ENCODE measurements at places on chromosomes 3 and 15. TPM values are rescaled to one million over a fixed set of nuclear protein-coding genes. Genes with fewer than 3 reads are reported as not detected.

MOBP gene
- total RNA-seq: not detected

ZNF860 gene
- total RNA-seq: 0.10 TPM

AGBL1 gene
- 0.02 TPM for total RNA-seq

TBC1D2B gene
- total RNA-seq: 4.8 TPM

CISH gene
- 0.20 TPM for total RNA-seq

LARP6 gene
- 66.0 TPM for total RNA-seq

ADAMTS17 gene
- 0.15 TPM for total RNA-seq

TMEM266 gene
- total RNA-seq: not detected

CPNE9 gene
- total RNA-seq: not detected

LNP1 gene
- total RNA-seq: 3.1 TPM

STX19 gene
- not detected for total RNA-seq

AGTR1 gene
- total RNA-seq: 0.10 TPM

CPN2 gene
- not detected for total RNA-seq

- no peak for DNase-seq
Measured at GRCh38 chr3:87247430-87247773, 20.3 kb downstream of the CHMP2B start.

GRCh38 chr15:28082891-28083684 lies 16.0 kb downstream of the OCA2 start:
- DNase-seq: no peak

- DNase-seq: no peak
Measured at GRCh38 chr3:111846717-111847116, 12.3 kb upstream of the PHLDB2 start.

- DNase-seq: no peak
Measured at GRCh38 chr15:76793162-76793561, 112.0 kb downstream of the SCAPER start.

GRCh38 chr3:52880474-52880873 lies 16.9 kb downstream of the STIMATE start:
- DNase-seq: no peak

- no peak for DNase-seq
Measured at GRCh38 chr15:67750371-67750770, 74.9 kb upstream of the SKOR1 start.

- DNase-seq: no peak
Measured at GRCh38 chr15:48530528-48530927, 115.0 kb downstream of the FBN1 start.

GRCh38 chr15:39312984-39313383 lies 267.9 kb upstream of the THBS1 start:
- no peak for DNase-seq

DNA sequence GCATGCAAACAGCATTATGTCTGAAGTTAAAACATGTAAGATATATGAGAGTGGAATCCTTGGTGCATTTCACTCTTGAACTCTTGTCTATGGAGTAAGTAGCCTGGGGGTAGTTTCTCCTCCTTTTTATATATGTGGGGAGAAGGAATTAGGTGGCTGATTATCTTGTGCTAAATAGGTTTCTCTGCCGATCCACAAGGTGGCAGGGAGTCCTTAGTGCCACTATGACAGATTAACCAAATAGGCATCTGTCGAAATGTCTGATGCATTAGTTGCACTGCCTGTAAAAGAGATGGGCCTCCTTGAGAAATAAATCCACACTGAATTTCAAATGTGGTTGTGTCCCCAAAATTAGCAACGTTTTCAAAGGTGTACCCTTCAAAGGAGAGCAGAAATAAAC lies 170.1 kb downstream of the CNTN4 start:
- DNase-seq: no peak

GRCh38 chr15:91864664-91865063 lies 11.2 kb downstream of the SLCO3A1 start:
- DNase-seq: no peak

DNA sequence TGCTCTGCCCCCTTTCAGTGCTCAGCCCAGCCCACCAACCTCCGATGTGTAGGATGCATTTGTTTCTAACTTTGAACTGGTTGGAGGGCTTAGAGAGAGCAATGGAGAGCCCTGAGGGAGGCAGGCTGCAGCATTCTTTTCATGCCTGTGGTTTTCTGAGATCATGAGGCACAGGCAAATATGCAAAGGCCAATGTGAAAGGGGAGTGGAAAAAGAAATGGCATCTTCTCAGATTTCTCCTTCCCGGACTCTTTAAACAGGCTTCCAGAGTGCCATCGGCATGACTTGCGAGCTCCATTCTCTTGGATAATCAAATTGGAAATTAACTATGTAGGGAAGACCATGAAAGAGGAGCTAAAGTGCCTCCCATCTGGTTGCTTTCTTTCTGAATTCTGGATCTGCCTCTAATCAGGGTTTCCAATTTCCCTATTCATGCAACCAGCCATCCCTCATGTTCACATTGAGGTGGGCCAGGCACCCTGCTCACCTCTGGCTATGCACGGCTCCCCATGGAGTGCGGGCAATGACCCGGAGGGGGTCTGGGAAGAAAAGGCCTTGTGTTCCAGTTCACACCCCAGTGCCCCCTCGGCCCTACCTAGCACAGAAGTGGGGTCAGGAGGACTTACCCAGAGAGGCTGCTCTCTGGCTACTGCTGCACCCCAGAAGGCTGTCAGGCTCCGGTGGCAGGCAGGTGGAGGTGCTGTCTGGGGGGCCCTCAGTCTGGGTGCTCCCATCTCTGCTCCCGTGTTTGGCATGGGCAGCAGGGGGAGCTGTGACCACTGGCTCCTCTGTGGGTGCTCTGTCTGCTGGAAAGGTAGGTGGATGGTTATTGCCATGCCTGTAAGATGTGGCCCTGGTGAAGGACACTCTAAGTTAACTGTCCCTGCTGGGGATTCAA lies 16.1 kb downstream of the AMOTL2 start:
- DNase-seq: peak; percentile 61

DNA sequence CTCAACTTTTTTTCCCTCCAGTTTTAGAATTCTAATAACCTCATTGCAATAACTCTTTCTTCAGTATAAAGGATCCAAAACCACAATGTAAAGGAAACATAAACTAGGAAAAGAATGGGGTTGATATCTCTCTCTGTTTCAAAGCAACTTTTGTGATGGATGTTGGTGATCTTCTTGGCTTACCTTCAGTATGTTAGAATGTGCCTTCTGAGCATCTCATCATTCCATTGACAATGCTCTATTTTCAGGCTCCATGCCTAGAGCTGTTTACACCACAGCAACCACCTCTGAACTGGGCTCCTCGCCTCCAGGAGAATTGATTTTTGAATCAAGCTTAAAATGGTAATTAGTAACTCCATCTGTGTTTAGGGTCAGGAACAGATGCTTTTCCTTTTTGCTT lies 6.6 kb downstream of the NLGN1 start:
- DNase-seq: no peak

DNA sequence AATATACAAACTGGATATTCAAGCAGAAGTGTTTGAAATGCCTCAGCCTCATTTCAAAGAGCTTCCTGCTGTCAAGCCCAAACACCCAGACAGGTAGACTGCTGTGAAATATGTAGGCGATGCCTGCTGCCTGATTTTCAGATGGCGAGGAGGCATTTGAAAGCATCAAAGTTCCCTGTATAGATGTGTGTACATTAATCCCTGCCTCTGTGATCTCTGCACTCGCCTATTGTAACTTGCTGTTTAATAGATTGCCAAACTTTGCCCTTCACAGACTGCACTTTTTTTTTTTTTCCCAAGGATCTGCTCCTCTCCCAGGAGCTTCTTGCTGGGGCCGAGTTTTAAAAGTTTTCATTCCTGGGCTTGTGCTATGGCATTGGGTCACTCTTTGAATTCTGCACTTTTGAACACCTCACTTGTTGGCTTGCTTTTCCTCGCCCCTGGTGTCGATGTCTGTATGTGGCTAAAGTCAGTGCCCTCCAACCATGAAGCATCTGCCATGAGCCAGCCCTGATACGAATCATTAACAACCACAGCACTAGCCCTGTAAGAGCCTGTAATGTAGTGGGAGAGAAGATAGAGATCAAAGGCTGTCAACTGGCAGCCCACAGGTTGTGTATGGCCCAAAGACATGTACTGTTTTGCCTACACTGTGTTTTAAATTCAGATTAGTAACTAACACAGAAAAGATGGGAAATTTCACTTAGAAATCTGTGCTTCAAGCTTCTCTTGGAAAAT lies 287.6 kb upstream of the ICE2 start:
- no peak for DNase-seq

DNA sequence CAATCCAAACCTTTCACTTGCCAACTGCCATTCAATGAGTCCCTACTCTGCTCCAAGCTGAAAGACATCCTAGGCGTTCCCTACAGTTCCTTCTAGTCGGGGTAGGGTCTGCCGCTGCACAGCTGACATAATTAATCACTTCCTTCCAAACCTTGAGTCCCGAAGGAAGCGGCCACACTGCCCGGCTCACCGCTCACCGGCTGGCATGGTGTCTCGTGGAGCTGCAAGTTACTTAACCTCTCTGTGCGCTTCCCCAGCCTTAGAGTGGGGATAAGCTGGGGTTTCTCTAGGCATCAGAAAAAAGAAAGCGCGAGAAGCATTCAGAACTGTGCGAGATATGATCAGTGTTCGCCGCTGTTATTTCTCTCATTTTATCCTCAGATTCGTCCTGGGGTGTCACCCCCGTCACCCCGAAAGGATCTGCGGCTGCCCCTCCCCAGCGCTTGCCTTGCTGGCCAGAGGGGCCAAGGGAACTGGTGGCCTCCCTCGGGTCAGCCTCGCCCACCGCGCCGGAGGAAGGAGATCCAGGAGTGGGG lies 748 bp downstream of the MRPS25 start:
- no peak for DNase-seq

GRCh38 chr3:120177151-120177550 lies 82.9 kb upstream of the GSK3B start:
- DNase-seq: peak; percentile 88

DNA sequence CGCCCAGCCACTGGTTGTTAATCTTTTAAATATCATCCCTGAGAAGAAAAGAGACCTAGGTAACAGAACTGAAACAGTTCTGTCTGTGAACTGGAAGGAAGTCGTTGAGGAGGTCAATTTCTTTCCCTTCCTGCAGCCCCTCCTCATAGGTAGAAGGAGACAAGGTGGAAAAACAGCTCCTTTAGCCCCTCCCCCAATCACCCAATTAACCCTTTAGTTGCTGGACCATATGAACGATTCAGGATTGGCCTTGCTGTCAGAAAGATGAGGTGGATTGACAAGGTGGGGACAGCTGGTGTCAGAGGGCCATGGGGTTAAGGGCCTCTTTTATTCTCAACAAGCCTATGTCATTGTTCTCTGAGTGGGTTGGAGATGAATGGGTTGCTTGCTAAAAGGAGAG lies 36.0 kb upstream of the ZNF445 start:
- DNase-seq: no peak

DNA sequence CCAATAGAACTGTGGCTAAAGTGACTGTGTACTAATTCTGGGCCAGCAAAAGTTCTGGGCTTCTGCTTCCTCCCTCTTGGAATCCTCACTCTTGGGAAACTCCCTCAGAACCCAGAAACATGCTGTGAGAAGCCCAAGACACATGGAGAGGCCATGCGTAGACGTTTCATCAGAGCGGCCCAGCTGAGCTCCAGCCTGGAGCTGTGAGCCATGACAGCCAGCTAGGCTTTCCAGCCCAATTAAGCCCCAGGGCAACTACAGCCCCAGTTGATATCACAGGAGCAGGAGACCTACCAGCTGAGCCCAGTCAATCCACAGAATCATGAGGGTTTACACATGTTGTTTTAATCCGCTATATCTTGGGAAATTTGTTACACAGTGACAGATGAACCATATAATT lies 43.6 kb upstream of the CNOT10 start:
- DNase-seq: no peak

DNA sequence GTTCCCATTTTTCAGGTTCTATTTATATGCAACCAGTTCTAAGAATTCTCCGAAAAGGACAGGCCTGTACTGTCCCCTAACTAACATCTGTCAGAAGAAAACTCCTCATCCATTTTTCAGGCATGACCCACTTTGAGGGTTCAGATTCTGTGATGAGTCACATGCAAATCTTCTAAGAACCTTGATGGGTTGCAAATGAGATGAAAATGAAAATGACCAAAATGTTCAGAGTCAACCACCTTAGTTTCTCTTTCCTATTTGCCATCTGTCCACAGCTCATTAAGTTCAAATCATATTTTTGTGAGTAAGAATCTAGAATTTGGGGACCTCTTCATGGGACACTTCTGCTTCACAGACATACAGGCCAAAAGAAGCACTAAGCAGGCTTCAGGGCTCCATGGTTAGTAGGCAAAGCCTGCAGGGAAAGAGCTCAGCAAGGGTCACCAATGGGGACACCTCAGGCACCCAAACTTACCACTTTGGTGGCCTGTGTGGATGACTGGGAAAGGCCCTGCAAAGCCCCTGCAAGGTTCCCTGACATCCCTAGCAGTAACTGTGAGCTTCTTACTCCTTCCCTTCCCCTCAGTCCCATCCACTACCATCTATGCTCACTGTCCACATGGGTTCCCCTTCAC lies 122.0 kb downstream of the WDR76 start:
- DNase-seq: no peak

- no peak for DNase-seq
Measured at GRCh38 chr3:72085036-72085435, 300.1 kb upstream of the PROK2 start.

DNA sequence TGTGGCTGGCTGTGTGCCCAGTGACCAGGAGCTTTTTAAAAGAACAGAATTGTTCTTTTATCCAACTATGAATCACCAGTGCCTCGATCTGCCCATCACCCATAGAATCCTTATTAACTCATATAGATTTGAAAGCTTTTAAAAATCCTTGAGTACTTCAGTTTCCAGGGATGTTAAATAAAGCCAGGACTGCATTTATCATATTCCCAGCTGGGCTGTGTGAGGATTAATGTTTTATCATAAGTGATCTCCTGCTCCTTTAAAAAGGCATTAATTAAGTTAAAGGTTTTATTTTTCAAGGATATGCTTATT lies 234.0 kb downstream of the MYRIP start:
- DNase-seq: no peak

GRCh38 chr3:157573281-157573680 lies 70.1 kb upstream of the VEPH1 start:
- no peak for DNase-seq
